NCI-H1417 treated with DMSO at 0.1 percent for 48 hours (cell line): ENCODE measurements at places on chromosomes 5 and 9.

DNA sequence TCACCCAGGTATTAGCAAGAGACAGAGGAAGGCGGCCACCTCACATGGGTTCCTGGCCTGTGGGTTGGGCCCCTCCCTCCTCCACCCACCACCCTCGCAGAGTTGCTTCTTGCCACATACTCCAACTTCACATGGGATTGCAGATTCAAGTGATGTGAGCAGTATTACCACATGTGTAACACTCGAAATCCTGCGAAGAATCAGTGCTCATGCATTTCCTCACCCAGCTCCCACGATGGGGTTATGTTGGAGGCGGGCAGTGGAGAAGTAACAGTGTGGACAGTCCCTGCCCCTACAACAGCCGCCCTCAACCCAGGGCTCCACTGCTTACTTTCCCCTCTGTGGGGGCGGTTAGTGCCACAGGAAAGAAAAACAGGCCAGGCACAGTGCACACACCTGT lies 3.9 kb upstream of the FBP1 start:
- no peak for DNase-seq

DNA sequence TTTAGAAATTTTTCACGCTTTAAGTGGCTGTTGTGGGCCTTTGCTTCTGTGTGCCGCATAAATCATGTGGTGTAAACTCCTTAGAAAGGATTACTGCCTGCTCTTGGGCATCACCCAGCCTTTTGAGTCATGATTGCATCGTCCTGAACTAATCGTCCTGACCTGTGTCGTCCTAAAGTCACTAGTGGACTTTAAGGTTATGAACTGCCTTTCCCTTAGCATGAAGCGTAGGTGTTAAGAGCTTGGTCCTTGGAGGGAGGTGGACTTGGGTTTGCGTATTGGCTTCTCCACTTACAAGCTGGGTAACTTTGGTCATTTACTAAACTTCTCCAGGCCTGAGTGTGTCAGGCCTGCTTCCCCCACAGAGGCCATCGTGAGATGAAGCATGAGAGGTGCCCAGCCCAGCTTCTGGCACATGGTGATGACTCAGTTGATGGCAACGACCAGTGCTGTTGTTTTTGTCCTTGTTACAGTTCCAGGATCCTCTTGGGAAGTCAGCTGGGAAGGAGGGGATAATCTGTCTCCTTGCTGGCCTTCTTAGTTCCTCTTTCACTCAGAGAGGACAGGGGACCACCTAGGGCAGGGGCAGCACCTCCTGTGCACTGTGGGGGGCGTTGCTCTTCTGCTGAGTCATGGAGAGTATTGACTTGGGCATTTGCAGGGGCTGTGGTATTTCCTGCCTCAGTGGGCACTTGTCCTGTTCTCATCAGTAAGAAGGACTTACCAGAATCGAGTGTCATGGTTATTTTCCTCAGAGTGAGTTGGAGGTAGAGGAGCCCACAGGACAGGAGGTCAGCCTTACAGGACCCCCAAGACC lies 54.2 kb upstream of the NCS1 start:
- no peak for DNase-seq

- no peak for DNase-seq
Observed at GRCh38 chr5:171442287-171443042, 23.0 kb downstream of the FGF18 start.

- no peak for DNase-seq
Observed at GRCh38 chr5:57650360-57651069, 167.9 kb upstream of the ACTBL2 start.

DNA sequence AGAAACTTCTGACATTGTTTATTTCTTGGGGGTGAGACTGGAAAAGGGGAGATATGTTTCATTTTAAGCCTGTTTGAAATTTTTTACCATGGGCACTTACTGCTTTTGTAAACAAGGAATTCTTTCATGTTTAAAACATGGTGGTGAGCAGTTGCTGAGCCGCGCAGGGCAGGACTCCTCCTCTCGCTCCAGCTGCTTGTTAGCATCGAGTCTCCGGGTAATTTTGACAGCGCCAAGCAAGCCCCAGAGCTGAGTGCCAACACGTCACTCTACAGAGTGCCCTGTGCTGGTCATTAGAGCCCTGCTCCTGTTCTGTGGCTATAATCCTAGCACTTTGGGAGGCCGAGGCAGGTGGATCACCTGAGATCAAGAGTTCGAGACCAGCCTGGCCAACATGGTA lies 116.5 kb upstream of the MSX2 start:
- no peak for DNase-seq

DNA sequence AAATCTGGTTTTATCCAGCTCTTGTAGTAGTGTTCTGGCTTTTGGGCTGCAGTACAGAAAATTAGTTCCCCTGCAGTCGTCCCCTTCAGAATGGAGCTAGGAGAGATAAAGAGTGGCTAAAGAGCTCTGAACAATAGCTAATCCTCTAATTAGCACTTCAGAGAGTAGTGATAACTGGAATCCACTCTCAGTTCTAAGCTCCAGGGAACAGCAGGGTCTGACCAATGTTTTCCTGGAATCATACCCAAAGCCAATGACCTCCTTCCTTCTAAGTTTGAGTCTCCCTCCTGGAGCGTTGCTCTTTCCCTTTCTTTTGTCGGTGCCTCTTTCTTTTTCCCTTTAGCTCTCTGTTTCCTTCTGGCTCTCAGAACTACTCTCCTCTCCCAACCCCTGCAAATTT lies 47.4 kb downstream of the MFAP3 start:
- no peak for DNase-seq

- no peak for DNase-seq
Observed at GRCh38 chr9:95940265-95940664, 64.8 kb downstream of the ERCC6L2 start.

GRCh38 chr5:147200004-147200403 lies 34.8 kb upstream of the STK32A start:
- no peak for DNase-seq

DNA sequence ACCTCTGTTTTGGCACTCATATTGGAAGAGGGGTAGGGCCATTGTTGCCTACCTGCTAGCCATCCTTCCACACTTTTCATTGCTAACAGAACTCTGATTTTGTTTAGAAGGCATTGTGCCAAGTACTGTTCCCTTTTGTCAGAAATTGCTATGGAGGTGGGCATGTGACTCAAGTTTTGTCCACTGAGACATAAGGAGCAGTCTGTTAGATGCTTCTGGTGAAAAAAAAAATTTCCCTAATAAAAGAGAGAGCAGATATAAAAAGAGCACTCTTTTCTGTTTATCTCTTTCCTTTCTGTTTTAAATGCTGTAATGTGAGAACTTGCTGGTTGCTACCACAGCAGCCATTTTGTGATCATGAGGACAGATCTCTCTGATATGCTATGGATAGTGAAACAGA lies 21.9 kb upstream of the THG1L start:
- DNase-seq = no peak

- DNase-seq = no peak
Observed at GRCh38 chr9:33128570-33128969, 38.6 kb downstream of the B4GALT1 start.
